ENCODE measurements at places on chromosomes 12 and 14.

DNA sequence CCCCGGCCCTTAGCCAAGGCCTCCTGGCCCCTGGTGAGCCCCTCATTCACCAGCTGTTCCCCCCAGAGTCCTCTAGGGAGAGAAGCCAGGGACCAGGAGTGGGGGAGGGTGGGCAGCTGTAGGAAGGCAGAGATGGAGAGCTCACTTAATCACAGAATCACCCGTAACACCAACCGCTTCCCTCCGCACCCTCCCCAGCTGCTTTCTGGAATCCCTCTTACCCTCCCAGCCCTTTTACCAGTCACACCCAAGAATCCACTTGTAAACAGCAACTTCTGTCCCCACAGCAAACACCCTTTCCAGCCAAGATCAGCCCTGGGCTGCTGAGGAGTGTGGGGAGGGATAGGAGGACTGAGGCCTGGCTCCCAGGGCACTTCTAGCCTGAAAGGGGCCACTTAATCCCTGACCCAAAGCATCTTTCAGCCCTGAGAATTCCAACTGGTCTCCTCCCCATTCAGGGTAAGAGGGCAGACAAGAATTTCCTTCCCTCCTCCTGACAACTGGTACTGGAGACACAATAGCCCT, 18.8 kb downstream of the NCKAP5L start:
- DNase-seq, result no peak

DNA sequence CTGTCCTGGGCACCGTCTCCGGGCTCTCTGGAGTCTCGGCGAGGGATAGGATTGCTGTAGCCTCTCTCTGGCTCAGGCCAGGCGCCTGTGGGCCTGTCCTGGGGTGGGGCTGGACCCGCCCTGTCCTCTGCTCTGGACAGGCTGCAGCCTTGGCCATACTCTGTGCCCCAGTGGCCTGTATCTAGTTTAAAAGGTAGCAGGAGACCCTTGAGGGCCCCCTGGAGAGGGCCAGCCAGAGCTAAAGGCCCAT, 1.8 kb downstream of the KIF26A start:
- DNase-seq, result no peak

DNA sequence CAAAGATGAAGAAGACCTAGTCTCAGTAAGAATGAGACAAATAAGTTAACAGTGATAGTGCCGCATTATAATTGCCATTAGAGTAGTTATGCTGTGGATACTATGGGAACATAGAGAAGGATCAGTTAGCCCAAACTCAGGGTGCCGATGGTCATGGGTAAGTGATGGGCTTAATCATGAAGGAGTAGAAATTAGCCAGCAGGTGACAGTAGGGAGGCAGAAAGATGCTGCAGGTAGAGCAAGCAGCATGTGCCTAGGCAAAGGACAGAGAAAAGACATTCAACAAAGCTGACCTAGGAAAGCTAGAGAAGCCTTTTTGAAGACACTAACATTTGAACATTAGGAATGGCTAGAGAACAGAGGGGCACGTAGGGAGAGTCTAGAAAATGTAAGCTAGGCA, 30.6 kb upstream of the PTPRQ start:
- DNase-seq, result no peak

DNA sequence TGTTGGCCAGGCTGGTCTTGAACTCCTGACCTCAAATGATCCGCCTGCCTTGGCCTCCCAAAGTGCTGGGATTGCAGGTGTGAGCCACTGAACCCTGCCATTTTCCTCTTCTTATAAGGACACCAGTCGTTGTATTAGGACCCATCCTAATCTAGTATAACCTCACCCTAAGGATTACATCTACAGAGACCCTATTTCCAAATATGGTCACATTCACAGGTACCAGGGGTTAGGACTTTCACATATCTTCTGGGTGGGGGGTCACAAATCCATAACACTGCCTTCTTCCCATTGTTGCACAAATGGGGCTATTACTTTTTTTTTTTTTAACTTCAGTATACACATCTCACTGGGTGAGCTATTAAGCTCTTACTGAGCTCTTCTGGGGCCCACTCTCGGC, 38.6 kb downstream of the ARF6 start:
- DNase-seq, result no peak

DNA sequence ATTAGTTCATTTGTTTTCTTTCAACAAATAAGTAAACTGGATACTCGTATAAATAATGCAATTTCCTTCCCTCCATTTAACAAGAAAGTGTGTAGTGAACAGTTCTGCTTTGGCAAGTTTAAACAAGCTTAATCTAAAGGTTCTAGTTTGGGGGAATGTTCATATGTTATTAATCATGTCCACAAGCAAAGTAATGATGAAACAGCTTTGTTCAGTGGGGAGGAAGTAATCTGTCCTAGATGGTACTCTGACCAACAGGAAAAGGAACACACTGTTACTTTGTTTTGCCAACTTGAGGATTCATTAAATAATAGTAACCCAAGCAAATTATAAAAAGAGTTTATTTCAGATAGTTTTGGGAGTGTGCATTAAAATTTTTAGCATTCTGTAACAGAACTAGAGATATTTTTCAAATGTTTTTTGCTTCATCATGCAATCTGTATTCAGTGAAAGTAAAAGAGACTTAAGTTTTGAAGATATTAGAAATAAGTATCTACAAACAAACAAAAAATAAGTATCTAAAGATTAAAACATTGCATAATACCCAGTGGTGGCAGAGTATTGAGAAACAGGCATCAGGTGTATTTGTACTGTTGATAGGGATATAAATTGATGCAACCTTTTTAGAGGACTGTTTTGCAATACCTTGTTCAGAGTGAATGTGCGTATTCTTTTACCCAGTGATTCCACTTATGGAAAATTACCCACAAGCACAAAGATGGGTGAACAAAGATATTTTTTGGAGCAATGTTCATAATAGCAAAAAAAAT, 61.1 kb downstream of the RAB35 start:
- no peak for DNase-seq

- no peak for DNase-seq
Observed at GRCh38 chr12:68963856-68964745, 31.1 kb upstream of the CPM start.

DNA sequence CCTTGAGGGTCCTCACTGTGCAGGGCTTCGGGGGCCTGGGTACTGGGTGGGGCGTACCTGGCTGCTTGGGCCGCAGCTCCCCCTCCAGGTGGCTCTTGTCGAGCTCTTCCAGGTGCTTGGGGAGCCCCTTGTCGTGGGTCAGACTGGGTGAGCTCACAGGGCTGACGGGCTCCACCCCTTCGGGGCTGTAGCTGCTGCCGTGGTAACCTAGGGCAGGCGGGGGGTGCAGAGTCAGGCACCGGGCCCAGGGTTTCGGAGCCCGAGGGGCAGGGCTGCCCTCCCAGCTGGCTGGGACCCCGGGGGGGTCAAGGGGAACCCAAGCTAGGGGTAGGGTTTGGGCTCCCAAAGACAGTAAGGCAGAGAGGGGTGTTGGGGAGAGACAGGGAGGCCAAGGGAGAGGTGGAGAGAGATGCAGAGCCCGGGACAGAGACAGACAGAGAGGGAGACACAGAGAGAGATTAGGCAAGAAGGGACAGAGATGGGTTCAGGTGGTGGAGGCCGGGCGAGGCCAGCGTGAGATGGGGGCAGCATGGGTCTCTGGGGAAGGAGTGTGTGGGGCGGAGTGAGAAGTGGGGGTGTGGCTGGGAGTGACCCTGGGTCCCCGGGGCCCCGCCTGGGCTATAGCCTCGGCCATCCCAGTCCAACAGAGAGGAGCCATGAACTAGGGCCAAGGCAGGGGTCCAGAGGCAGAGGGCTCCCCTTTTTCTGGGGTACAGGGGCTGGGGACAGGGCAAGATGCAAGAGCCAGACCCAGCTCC, 40.7 kb downstream of the RFLNA start:
- no peak for DNase-seq

- DNase-seq, result no peak
Observed at GRCh38 chr14:66403183-66403582, 83.0 kb upstream of the CCDC196 start.

DNA sequence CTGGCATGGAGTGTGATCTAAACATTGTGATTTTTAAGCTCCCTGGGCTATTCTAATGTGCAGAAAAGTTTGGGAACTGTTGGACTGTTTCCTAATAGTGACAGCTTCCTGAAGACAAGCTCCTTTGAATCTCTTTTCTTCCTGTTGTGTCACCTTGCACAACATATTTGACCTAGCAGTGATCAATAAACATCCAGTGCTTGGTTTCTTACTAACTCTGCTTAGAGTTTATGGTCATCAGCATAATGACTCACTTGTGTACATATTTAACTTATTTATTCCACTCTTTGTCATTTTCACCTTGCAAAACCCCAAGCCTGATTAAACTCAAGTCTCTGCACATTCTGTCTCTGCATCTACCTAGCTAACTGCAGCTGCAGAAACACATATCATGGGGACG, 27.3 kb upstream of the TBC1D30 start:
- no peak for DNase-seq

- DNase-seq, result no peak
Observed at GRCh38 chr14:56552615-56553014, 27.0 kb upstream of the TMEM260 start.

DNA sequence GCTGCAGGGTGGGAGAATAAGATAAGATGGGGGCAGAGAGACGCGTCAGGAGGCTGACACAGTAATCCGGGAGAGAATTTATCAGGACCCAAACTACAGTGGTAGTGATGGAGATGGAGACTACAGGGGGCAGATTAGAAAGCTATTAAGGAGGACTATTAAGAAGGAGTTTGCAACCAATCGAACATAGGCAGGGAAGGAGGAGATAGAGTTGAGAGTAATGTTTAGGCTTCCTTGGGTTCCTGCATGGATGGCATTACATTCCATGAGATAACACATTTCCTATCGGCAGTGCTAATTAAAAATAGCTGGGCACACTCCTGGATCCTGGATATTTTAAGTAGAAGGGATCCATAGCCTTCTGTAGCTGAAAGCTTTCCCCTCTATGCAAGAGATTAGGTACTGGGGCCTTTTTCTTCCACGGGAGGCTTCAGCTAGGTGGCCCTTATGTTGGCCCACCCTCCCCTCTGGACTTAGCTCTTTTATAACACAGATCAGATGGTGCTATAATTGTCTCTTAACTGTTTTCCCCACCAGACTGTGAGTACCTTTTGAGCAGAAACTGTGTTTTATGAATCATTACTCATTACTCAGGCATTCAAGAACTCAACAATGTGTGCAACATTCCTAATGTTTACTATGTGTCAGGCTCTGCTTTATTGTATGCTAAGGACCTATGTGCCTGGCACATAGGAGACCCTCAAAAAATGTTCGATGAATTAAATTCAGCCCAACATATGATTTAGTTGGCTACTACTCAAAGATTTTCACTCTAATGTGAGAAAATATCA, 113.0 kb downstream of the RMST start:
- no peak for DNase-seq

DNA sequence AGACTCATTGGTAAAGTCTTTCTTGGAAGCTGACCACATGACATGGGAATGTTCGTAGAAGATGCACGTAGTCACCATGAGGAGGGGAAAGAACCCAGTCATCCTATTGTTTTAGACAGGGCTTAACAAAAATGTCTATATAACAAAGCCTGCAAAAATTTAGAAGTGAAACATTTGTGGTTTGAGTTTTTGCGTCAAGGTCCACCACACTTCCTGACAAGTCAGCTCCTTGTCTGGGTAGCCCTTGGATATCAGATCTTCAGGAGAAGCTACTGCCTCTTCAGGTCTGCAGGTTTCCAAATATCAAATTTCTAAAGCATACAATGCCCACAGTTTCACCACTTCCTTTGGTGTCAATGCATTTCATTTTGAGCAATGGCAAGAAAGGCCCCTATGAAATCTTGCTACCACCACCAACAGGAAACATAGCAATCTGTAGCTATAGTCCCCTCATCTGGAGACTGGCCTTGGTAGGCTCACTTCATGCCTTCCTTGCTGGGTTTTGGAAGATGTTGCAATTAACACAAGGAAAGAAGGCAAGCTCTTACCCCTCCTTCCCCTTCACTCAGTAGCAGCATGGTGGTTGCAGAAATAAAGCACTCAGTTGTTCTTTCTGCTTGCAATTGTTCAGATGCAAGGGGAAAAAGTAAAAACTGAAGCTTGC, 235.2 kb downstream of the PCNX1 start:
- DNase-seq, result peak; percentile 12

- no peak for DNase-seq
Observed at GRCh38 chr12:24113701-24114100, 164.2 kb upstream of the SOX5 start.

DNA sequence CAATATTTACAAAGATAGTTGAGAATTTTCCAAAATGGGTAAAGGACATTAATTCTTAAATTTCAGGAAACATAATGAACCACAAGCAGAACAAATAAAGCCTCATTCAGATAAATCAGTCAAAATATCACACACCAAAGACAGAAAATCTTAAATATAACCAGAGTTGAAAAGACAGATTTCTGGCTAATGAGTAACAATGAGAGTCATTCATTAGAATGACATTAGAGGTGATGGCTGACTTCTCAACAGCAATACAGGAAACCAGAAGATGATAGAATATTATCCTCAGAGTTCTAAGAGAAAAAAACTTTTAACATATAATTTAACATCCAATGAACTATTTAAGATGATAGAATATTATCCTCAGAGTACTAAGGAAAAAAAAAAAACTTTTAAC, 124.2 kb downstream of the DENND5B start:
- no peak for DNase-seq

- DNase-seq, result no peak
Observed at GRCh38 chr12:19515179-19515578, 75.9 kb downstream of the AEBP2 start.

DNA sequence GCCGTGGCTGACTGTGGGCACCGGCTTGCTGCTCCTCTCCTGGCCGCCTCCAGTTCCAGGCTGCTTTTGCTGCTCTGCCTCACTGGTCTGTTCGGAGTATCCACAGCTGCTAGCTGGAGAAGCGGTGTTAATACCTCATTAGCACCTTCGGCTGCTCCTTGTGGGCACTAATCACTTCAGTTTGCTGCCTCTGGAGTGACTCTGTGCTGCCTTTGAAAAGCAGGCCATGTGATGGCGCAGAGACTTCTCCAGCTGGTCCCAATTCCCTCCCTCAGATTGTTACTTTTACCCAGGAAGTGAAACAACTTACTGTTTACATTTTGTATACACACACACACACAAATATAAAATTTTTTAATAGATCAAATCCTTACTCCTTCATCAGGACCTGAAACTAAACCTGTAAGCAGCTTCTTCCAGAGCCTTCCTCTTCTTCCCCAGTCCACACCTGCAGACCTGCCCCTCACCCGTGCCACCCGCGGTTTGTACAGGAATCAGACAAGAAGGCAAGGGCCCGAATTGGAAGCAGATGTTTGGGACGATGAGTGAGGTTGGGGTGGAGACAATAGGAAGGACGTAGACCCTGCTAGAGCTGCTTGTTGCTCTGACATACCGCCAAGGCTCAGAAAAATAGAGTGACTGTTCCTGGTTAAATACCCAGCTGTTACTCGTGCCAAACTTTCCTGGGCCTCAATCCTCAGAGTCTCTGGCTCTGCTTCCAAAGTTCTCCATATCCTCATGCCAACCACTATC, 41.5 kb upstream of the LTBP2 start:
- no peak for DNase-seq

GRCh38 chr14:37994846-37995372, 212.8 kb upstream of the SSTR1 start:
- no peak for DNase-seq

GRCh38 chr14:100725587-100726387, 905 bp upstream of the DLK1 start:
- DNase-seq, result no peak

GRCh38 chr12:91637789-91638624, 455.4 kb upstream of the DCN start:
- DNase-seq, result no peak

GRCh38 chr12:26953447-26953846, 15.2 kb downstream of the FGFR1OP2 start:
- no peak for DNase-seq

All from T1000 (cell line).